ENCODE measurements at places on chromosomes 6 and 20. TPM values are rescaled to one million over a fixed set of nuclear protein-coding genes. Genes with fewer than 3 reads are reported as not detected.
A peak's percentile ranks its signal among the peaks of the same experiment; 100 is the strongest.

GRCh38 chr20:63273635-63274380 lies 1.2 kb downstream of the ARFGAP1 start:
- peak; percentile 73 for DNase-seq

DNA sequence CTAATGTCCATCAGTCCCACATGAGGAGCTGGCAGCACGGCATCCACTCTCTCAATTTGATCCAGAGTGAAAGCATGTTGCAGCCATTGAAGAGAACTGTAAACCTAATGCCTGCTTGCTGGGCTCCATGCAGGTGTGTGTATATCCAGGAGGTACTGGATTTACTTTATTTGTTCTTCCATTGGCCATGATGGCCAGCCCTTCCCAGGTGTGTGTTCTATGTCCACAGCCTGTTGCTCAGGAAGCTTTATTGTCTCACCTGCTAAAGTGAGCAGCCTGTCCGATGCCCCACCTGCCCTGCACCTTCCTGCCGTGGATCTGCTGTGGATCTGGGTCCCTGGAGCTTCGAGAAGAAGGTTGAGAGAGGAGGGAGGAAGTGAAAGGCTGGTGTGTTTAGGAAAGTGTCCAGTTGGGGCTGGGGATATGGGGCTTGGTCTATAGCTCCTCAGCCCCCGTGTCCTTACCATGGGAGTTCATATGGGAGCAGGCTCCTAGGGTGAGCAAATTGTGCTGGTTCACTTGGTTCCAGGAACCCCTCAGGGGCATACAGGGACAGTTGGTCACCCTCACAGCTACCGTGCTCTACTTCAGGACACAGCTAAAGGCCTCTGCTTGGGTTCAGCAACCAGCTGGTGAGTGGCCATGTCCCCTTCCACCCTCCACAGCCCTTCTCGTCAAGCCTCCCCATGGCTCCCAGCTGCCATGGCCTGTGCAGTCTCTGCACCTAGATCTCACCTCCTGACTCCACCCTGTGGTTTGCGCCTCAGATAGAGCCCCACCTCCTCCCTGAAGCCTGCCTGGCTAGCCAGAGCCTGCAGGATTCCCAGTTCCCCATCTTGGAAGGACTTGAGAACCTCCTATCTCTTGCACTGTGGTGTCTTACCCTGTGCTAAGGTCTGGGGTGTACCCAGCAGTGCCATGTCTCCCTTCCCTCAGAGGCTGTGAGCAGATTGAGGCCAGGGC lies 12.7 kb downstream of the TREML2 start:
- no peak for DNase-seq

GRCh38 chr6:150600301-150601017 lies 774 bp downstream of the PLEKHG1 start:
- DNase-seq: peak; percentile 14

DNA sequence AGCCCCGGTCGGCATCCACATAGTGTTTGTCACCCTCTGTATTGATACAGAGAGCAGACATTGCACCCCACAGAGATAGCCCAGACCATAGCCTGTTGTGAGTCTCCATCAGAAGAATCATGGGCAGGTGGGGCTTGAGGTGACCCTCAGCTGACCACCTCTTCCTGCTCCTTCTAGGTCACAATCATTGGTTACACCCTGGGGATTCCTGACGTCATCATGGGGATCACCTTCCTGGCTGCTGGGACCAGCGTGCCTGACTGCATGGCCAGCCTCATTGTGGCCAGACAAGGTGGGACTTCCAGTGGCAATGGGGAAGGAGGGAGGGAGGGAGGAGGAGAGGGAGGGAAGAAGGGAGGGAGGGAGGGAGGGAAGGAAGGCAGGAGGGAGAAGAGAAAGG lies 61.4 kb upstream of the RIN2 start:
- no peak for DNase-seq

DNA sequence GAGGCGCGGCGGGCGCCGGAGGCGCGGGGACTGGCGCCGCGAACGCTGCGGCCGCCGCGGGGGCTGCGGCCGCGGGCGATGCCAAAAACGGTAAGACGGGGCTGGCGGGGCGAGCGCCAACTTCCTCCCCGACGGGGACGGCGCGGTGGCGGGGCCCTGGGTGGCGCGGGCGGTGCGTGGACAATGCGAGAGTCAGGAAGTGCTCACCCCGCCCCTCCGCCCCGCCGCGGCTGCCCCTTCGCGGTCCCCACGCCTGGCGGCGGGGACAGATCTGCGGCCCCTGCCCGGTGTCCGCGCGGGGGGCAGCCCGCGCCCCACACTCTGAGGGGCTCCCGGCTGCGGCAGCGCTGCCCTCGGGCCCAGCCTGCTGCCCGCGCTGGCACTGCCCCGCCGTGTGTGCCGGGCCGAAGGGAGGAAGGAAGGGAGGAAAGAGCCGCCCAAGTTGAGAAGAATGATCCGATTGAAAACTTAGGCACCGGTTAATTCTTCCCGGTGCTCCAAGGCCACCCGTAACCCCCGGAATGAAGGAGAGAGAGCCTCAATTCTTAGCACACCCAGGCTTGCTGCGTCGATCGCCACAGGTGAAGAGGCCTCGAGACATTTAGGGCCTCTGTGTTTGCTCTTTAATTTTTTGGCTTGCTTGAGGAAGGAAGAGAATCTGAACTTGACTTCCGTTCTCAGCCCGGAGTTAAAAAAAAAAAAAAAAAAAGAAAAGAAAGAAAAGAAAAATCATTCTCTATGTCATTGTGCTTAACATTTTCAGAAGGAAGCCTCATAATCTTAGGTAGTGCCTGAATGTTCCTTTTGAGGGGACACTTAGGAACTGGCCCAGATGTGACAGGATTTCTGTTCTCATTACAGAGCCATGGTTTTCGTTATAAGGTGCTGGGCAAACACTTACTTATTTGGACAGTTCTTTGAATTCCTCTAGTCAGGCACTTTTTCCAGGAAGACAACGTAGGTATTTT lies 982 bp downstream of the HECA start:
- DNase-seq: no peak

DNA sequence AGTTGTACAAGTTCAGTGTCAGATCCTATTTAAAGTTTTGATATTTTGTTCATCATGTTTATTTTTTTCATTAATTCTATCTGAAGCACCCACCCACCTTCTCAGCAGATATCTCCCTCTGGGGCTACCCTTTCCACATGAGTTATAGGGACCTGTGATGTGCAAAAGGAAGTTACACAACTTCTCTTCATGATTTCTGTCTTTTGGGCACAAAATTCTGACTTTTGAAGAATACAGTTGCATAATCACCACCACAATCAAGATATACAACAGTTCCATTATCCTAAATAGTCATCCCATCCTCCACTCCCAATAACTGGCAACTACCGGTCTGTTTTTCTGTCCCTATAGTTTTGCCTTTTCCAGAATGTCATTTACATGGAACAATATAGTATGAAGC lies 13.8 kb upstream of the FUCA2 start:
- DNase-seq: no peak

- peak; percentile 34 for DNase-seq
Measured at GRCh38 chr6:3310703-3311102, 52.0 kb downstream of the PSMG4 start.

DNA sequence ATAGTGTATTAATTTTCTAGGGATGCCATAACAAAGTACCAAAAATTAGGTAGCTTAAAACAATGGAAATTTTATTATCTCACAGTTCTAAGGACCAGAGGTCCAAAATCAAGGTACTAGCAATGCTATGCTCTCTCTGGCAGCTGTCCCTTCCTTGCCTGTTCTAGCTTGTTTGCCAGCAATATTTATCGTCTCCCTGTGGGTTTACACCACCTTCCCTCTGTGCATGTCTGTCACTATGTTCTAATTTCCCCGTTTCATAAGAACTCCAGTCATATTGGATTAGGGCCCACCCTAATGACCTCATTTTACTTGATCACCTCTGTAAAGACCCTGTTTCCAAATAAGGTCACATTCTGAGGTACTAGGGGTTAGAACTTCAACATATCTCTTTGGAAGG lies 217.2 kb downstream of the IBTK start:
- DNase-seq: peak; percentile 60

MAK gene
- total RNA-seq: not detected

CDH26 gene
- 0.06 TPM for total RNA-seq

MAP3K4 gene
- total RNA-seq: 17.6 TPM
